Activated CD4-positive, alpha-beta T cell treated with anti-CD3 and anti-CD28 coated beads, Interleukin-2, amount 10 ng/mL, durations not matched to agents 7 days and 5 days (primary cell): ENCODE measurements at places on chromosomes 5 and 9. TPM values are rescaled to one million over a fixed set of nuclear protein-coding genes. Genes with fewer than 3 reads are reported as not detected.
A peak's percentile ranks its signal among the peaks of the same experiment; 100 is the strongest.

DNA sequence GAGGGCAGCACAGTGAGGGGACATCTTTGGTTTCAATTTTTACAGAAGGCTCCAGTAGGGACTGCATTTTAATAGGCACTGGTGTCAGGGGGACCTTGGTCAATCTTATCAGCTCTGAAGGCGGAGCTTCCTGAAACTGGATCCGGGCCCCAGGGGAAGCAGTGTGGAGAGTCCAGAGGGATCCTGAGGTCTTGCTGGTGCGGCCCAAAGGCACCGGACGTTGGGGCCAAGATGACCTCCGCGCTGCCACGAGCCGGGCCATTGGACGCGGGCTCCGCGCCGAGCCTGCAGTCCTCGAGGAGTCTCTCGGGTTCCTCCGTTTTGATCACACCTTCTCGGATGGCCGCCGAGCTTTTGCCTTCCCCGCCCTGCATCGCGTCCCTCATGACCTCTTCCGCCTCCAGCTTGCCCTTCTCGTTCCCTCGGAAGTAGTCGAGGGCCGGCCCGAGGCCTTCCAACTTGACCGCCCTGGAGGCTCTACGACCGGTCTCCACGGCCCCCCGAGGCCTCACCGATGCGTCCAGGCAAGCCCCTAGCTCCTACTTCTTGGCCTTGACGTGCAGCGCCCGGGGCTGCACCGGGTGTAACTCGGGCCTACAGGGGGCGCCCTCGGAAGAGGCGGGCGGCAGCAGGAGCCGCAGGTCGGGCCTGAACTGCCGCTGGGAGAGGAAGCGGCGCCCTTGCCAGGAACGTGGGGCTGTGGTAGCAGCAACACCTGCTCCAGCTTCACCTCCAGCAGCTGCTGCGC, 18.8 kb downstream of the C5orf52 start:
- DNase-seq = peak; percentile 39

DNA sequence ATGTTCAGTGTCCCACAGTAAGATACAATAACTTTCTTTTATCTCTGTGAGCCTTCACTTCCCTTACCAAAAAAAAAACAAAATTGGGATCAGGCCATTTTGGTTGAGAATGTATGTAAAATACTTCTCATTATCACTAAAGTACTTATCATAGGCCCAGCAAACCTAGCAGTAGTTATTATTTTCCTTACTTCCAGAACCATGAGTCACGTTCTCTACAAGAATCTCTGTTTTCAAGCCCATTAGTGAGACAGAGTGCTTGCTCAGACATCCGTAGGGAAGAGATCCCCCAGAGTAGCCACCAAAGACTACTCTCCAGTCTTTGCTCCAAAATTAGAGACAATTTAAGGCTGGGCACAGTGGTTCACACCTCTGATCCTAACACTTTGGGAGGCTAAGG, 103.9 kb upstream of the NR5A1 start:
- no peak for DNase-seq

GRCh38 chr9:38286357-38286756, 106.1 kb upstream of the ALDH1B1 start:
- no peak for DNase-seq

DNA sequence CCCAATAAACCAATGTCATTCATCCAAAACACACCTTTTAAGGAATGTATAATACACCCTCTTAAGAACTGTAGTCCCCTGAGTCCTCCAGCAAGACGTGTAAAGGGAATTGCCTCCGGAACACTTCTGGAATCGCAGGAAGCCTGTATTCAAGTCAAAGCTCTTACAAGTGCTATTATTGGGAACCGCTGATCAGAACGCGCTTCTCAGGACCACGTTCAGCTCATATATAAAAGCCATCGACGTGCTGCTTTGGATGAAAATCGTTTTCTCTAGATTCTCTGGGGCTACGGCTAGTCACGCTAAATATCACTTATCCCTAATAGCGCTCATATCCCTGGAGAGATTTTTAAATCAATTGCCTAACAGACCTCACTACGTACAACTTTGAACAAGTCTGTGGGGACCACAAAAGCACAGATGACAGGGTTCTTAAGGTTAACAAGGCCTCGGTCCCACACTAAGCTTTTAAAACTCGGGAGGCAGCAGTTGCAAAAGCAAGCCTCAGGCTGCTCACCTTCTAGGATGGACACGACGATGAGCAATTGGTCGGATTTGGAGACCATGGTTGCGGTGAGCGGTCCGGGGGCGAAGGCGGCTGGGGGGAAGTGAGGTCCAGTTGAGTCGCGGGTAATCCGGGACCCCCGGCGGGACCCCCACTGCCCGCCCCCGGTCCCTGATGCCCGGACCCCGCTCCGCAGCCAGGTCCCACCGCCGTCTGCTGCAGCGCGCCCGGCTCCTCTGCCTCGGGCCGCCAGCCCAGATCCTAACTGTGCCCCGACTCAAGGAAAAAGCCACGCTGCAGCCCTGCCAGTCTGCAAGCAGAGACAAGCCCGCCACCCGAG, 548 bp downstream of the CEP120 start:
- DNase-seq = peak; percentile 27

DNA sequence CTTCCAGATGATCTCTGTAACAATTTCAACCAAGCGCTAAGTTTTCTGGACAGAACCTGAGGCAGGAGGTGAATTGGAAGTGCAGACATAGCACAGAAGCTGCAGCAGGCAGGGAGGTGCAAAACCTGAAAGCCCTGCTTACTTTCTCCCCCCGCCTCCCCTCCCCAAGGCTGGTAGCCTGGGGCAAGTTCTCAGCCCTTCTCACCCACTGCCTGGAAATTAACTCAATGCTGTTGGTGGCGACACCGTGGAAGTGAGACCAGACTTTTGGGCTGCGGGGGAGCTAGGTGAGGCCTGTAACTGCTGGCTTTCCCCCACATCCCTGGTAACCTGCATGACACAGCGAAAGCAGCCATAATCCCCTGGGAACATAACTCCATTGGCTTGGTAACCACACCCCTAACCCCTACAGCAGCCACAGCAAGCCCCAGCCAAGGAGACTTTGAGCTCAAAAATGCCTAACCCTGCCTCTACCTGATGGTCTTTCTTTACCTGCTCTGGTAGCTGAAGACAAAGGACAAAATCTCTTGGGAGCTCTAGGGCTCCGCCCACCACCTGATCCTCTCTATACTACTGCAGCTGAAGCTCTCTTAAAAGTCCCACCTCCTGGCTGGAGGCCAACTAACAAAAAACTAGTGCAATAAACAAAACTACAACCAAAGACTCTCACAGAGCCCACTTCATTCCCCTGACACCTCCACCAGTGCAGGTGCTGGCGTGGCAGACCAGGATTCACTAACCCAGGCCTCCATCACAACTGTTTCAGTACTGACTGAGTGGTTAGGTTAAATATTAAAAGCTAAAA, 11.9 kb upstream of the OR13C8 start:
- no peak for DNase-seq

- DNase-seq = no peak
Observed at GRCh38 chr5:123163225-123163876, 74.3 kb downstream of the PRDM6 start.

The ELOVL7 gene
- 0.99 TPM for total RNA-seq

The PCDHA7 gene
- not detected for total RNA-seq

The PCDHA1 gene
- not detected for total RNA-seq

The F12 gene
- total RNA-seq = 0.22 TPM
